MCF 10A (cell line): ENCODE measurements at places on chromosomes 13 and 19. TPM values are rescaled to one million over a fixed set of nuclear protein-coding genes. Genes with fewer than 3 reads are reported as not detected.

DNA sequence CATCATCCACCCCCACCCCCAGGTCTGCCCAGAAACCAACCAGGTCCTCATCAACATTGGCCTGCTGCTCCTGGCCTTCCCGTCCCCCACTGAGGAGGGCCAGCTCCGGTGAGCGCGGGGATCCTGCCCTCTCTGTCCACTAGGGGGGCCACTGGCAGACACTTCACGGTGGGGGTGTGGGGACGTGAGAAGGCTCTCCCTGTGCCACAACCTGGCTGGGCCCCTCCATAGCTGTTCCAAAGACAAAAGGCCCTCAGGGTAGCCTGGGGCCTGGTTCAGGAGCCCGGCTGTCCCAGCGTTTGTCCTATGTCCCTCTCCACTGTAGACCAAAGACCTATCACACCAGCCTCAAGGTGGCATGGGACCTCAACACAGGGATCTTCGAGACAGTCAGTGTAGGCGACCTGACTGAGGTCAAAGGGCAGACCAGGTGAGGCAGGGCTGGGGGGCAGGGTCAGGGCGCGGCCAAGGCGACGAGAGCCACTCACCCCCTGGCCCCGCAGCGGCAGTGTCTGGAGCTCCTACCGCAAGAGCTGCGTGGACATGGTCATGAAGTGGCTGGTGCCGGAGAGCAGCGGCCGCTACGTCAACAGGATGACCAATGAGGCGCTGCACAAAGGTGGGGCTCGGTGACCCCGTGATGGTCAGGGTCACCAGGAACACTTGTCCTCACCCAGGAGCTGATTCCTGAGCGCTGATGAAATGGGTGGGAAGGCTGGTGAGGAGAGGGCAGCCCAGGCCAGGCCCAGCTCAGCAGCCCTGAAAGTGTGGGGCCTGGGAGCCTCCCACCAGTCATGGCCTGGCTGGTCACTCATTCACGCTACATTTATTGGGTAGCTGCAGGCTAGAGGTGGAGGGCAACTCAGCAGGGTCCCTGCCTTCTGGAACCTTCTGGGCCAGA lies 7.9 kb downstream of the DCAF15 start:
- H3K36me3 ChIP-seq, result peaks cover 55% of the 10 kb centered on the region
- DNase-seq, result no peak
- no peak overlapping the region for H3K4me3 ChIP-seq
- no peak overlapping the region for H3K27ac ChIP-seq

GRCh38 chr13:93865235-93865634 lies 614.2 kb downstream of the DCT start:
- no peak for DNase-seq
- H3K36me3 ChIP-seq, result no peaks in the 10 kb centered on the region
- no peaks in the 10 kb centered on the region for H3K27me3 ChIP-seq
- H3K4me1 ChIP-seq, result peaks cover 11% of the 10 kb centered on the region
- H3K4me3 ChIP-seq, result no peak overlapping the region

- H3K36me3 ChIP-seq, result peaks cover 81% of the 10 kb centered on the region
- peak overlapping the region; percentile 7 for H3K27ac ChIP-seq
- H3K4me1 ChIP-seq, result peaks cover 36% of the 10 kb centered on the region
- H3K4me3 ChIP-seq, result no peak overlapping the region
Observed at GRCh38 chr13:40635315-40635995, 31.0 kb downstream of the FOXO1 start.

DNA sequence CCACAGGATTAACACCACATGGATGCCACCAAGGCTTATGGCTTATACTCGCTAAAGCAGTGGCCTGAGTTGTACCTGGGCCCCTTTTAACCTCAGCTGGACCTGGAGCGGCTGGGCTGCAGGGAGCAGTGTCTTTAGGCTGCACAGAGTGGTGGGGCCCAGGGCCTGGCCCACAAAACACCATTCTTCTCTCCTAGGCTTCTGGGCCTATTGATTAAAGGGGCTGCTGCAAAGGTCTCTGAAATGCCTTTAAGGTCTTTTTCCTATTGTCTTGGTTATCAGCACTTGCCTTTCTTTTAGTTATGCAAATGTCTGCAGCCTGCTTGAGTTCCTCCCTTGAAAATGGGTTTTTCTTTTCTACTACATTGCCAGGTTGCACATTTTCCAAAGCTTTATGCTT lies 973.9 kb upstream of the PRR20A start:
- H3K27ac ChIP-seq, result no peak overlapping the region
- no peaks in the 10 kb centered on the region for H3K27me3 ChIP-seq
- no peak overlapping the region for H3K4me3 ChIP-seq
- H3K36me3 ChIP-seq, result no peaks in the 10 kb centered on the region
- H3K4me1 ChIP-seq, result no peaks in the 10 kb centered on the region

- H3K27me3 ChIP-seq, result no peaks in the 10 kb centered on the region
- no peak for DNase-seq
- H3K36me3 ChIP-seq, result no peaks in the 10 kb centered on the region
Observed at GRCh38 chr19:40177286-40178070, 13.7 kb upstream of the MAP3K10 start.

- H3K36me3 ChIP-seq, result no peaks in the 10 kb centered on the region
- no peak for DNase-seq
- H3K4me1 ChIP-seq, result no peaks in the 10 kb centered on the region
- H3K27me3 ChIP-seq, result no peaks in the 10 kb centered on the region
Observed at GRCh38 chr13:55550624-55551023, 1590.1 kb upstream of the PRR20A start.

DNA sequence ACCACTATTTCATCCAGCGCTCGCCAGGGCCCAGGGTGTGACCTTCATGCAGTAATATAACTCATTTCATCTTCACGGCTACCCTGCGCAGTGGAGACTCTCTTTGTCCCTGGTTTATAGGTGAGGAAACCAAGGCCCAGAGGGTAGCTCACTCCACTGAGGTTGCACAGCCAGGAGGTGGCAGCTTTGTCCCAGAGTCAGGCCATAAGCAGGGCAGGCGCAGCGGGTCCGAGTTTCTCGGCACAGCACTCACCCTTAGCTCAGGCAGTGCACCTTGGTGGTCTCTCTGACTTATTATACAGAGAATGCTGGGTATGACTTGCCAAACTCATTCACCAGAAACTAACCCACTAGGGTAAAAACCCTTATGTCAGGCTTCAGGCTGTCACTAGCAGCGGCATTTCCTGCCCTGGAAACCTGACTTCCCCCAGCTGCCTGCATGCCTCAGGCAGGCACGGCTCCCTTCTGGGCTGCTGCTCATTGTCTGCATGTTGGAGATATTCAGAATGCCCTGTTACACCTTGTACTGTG lies 24.5 kb downstream of the PPP5C start:
- no peak overlapping the region for H3K4me3 ChIP-seq
- H3K36me3 ChIP-seq, result peaks cover 44% of the 10 kb centered on the region
- H3K27me3 ChIP-seq, result no peaks in the 10 kb centered on the region
- H3K4me1 ChIP-seq, result peaks cover 40% of the 10 kb centered on the region
- peak overlapping the region; percentile 81 for H3K27ac ChIP-seq

- no peak overlapping the region for H3K4me3 ChIP-seq
- no peak overlapping the region for H3K27ac ChIP-seq
- no peaks in the 10 kb centered on the region for H3K27me3 ChIP-seq
- no peaks in the 10 kb centered on the region for H3K36me3 ChIP-seq
Observed at GRCh38 chr19:46481947-46482346, 10.6 kb upstream of the PNMA8A start.

DNA sequence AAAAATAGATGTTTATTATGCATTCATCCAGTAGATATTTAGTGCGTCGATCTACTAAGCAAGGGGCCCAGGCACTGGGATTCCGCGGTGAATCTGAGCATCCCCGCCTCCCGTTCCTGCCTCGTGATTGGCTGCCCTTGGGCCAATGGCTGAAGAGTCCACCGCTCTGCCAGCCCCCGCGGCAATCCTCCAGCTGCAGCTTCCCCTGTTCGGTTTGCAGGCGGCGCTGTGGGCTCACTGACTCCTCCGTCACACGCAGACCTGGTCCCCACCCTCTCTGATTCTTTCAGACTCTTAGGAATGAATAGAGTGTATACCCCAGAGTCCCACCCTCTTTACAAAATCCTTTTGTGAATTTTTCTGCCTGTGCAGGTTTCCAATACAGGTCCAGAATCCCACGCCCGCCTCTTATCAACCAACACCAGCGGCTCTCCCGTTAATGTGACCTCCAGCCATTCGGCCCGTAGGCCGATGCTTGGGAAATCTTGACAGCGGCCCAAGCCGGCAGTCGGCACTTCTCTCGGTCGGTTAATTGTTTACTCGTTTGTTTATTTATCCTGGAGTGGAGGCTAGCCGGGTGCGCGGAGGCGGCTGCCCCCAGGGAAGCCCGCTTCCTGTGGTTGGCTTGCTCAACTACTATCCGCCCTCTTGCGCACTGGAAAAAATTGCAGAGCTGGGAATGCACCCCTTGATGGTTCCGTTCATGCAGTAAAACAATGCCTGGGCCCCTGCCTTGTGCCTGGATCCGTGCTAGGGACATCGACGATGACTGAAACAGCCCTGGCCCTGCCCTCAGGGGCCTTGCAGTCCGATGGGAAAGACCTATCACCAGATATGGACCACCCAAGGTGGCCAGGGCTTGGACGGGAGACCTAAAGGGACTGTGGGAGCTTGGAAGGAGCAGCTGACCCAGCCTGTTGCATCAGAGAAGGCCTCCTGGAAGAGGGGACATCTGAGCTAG lies 4.5 kb upstream of the ARHGAP35 start:
- H3K36me3 ChIP-seq, result no peaks in the 10 kb centered on the region
- DNase-seq, result peak; percentile 97
- H3K4me3 ChIP-seq, result peak overlapping the region; percentile 67
- no peaks in the 10 kb centered on the region for H3K27me3 ChIP-seq

DNA sequence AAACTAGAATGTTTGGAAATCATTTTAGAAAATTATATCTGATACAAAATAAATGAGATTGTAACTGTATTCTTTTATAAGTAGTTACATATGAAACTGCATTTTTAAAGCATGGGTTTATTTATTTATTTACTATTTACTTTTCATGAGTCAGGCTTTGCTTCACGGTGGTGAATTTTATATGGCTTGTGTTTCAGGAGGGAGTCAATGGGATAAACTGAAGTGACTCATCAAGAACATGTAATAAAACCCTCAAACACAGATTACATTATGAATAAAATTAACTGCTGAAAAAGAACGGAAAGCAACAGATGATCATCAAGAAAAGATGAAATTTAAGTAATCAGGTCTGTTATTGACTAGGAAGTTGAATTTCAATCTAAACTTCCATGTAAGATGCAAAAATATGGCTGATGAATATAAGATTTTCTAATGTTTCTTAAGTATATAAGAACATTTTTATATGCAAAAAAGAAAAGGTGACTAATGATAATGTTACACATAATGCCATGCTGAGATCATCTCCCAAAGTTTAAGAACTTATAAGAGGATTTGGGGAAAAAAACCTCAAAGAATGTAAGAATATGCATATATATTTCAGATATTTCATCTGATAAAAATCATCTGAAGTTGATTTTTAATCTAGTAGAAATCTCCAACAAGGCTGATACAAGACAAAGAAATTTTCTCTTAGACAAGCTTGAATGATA lies 383.6 kb downstream of the SLITRK1 start:
- no peaks in the 10 kb centered on the region for H3K27me3 ChIP-seq
- peak; percentile 70 for DNase-seq
- H3K27ac ChIP-seq, result no peak overlapping the region
- peaks cover 18% of the 10 kb centered on the region for H3K4me1 ChIP-seq
- no peaks in the 10 kb centered on the region for H3K36me3 ChIP-seq

GRCh38 chr13:74171641-74172040 lies 37.4 kb upstream of the KLF12 start:
- peaks cover 10% of the 10 kb centered on the region for H3K36me3 ChIP-seq
- no peaks in the 10 kb centered on the region for H3K27me3 ChIP-seq
- H3K4me1 ChIP-seq, result no peaks in the 10 kb centered on the region
- H3K4me3 ChIP-seq, result no peak overlapping the region

GRCh38 chr13:20526664-20527063 lies 1.0 kb upstream of the CRYL1 start:
- H3K4me3 ChIP-seq, result peak overlapping the region; percentile 83
- H3K36me3 ChIP-seq, result no peaks in the 10 kb centered on the region
- DNase-seq, result no peak
- no peaks in the 10 kb centered on the region for H3K27me3 ChIP-seq
- peak overlapping the region; percentile 14 for H3K27ac ChIP-seq

GRCh38 chr19:49746206-49746958 lies 16.7 kb downstream of the TSKS start:
- no peak for DNase-seq
- no peaks in the 10 kb centered on the region for H3K36me3 ChIP-seq
- H3K27me3 ChIP-seq, result no peaks in the 10 kb centered on the region
- H3K27ac ChIP-seq, result no peak overlapping the region
- no peaks in the 10 kb centered on the region for H3K4me1 ChIP-seq

DNA sequence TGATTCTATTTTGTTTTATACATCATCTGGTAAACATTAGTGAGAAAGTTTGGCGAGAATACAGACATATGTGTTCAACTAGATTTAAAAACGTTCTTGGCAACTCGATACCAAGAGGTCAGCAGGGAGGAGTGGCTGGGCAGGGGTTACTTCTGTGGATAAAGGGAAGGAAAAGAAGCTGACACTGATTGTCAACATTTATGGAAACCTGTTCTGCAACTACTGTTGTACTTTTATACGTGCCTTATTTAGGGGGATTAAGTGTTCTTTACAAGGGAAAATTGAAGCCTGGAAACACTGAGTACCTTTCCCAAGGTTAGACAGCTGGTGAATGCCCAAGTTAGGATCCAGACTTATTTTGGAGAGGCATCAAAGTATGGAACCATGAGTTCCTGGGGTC lies 65.0 kb downstream of the MTUS2 start:
- H3K4me1 ChIP-seq, result no peaks in the 10 kb centered on the region
- DNase-seq, result no peak
- no peak overlapping the region for H3K27ac ChIP-seq
- H3K27me3 ChIP-seq, result no peaks in the 10 kb centered on the region

- no peaks in the 10 kb centered on the region for H3K36me3 ChIP-seq
- peak overlapping the region; percentile 71 for H3K27ac ChIP-seq
- DNase-seq, result no peak
- H3K4me3 ChIP-seq, result no peak overlapping the region
Observed at GRCh38 chr19:17950310-17951156, 16.4 kb upstream of the KCNN1 start.

IGFL4 gene
- 0.54 TPM in 1 of 2 replicates, not detected in the other for total RNA-seq

MIDN gene
- total RNA-seq, result 73.6 and 96.9 TPM in 2 replicates

KIR2DL3 gene
- not detected in 2 replicates for total RNA-seq

ZNF726 gene
- total RNA-seq, result 0.79 and 1.0 TPM in 2 replicates

WASF3 gene
- total RNA-seq, result 21.8 and 24.0 TPM in 2 replicates

FGF22 gene
- not detected in 2 replicates for total RNA-seq
